ENCODE measurements at places on chromosomes 3 and 15.

DNA sequence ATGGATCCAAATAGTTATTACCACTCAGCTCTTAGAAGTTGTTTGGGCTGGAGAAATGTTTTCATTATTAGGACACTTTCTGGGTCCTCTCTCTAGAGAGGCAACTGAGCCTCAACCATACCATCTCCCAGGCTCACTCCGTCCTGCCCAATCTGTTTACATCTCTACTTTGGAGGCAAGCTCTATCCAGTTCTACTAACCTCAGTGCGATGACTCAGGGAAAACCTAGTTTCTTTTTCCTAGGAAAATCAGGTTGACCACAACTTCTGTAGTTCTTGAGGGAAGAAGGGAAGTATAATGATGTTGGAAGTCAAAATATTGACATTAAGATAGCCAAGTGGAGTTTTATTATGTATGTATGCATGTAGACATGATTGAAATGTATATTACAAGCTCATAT lies 40.4 kb downstream of the LPP start:
- no peak for DNase-seq

DNA sequence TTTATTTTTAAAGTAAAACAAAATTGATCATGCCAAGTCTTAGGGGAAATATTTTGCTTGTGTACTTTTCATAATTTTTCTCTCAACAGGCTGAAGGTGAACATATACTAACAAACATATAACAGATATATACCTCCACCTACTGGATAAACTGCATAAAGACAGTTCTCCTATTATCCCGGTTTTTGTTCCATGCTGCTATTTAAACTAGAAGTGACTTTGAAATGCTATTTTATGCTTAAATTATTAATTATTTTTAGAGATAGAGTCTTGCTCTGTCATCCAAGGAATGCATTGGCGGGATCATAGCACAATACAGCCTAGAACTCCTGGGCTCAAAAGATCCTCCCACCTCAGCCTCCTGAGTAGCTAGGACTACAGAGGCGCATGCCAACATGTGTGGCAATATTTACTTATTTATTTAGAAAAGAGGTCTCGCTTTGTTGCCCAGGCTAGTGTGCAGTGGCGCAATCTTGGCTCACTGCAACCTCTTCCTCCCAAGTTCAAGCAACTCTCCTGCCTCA lies 49.8 kb downstream of the ST3GAL6 start:
- no peak for DNase-seq

DNA sequence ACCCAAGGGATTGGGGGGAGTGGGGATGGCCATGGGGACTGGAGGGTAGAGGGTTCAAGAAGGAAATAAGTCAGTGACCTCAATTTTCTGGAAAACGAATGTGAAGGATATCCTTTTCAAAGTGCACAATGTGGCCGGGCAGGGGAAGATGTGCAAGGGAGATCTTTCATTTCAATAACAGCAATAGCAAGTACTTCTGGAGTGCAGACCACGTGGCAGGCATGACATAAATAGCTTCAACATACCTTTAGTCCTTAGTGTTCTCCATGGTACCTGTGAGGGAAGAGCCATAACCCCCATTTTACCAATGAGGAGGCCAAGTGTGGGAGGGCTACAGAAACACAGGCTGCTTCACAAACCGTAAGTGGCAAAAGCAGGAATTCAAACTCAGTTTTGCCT lies 138.7 kb downstream of the FOXP1 start:
- DNase-seq = no peak

DNA sequence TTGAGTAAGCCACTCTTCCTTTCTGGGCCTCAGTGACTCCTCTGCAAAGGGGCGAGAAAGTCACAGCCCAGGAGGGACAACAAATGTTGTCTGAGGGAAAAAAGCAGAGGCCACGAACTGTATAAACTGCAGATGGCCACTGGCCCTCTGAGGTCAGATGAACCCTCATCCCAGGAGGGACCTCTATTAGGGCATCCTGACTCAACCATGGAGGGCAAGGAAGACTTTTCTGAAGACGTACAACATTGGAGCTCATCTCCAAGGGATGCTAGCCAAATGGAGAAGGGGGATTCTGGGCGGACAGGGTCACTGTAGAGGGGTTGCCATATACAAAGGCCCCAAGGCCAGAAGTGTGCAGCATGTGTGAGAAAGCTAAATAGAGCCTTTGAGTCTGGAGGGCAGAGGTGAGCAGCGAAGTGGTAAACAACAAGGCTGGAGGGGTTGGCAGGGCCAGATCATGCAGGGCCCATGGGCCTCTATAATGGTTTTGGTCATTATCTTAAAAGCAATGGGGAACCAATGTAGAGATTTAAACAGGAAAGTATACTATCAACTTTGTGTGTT lies 16.7 kb downstream of the GRAMD2A start:
- DNase-seq = no peak

DNA sequence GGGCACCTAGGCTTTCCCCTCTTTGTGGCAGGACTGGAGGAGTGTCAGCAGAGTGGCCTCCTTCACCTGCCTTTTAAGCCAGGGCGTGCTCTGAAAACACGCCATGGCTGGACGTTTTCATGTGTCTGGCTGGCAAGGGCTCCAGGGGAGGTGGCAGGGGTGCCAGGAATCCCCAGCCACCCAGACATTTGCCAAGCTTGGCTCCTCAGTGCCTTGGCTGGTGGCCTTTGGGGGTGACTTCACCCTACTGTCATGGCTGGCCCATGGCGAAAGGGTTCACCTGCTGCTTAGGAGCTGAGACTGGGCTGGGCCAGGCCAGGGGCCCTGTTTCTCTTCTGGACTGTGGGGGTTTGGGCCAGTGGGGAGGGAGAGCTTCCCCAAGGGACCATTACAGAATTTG lies 17.6 kb downstream of the KLF13 start:
- no peak for DNase-seq

DNA sequence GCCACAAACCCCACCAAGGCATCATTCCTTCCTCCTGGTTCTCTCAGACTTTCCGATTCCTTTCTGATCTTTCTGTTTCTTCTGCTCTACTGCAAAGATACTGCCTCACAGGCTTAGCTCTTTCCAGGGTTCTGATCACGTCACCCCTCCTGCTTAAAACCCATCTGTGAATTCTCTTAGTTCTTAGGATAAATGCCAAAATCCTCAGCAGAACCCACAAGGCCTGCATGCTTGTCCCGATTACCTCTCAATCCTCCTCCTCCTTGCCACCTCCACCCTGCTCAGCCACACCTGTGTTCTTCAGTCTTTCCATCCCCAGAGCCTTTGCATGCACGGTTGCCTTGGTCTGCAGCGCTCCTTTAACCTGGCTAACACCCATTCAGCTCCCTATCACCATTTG lies 84.0 kb downstream of the SRGAP3 start:
- DNase-seq = no peak

DNA sequence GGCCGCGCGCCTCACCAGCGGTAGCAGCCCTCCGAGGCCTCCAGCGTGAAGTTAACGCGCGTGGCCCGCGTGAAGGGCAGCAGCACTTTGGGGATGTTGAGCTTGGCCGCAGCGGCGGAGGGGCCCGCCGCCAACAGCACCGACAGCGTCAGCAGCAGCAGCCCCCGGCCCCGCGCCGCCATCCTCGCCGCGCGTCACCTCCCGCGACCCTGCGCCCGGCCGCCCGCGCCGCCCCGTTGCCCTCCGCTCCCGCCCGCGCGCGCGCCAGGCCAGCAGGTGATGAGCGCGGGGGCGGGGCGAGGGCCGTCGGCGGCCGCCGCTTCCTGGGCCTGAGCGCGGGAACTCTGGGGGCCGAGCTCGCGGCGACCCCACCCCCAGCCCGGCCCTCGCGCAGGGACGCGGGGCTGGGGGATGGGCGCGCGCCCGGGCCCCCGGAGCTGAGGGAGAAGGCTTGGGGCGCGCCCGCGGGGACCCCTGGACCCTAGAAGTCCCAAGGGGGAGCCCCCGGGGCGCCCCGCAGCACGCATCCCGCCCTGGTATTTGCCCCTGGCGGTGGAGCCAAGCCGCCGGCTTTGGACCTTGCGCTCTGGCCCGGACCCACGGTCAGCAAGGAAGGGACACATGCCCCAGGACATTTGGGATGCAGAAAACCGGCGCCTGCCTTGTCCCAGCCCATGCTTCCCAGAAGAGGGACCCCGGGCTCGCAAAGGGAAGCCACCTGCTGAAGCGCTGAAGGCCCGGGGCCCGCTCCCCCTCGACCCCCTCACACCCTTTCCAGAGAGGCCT lies at the start of gene NUP210:
Gene NUP210 (minus strand): TSS at position 278 of the 786 bp plus-strand sequence. CDS start 96 bp downstream, at position 182.
- peak; percentile 72 for DNase-seq

- DNase-seq = no peak
Measured at GRCh38 chr15:60315878-60316277, 81.9 kb downstream of the ANXA2 start.

- DNase-seq = no peak
Measured at GRCh38 chr3:42052484-42053351, 38.4 kb upstream of the TRAK1 start.

- no peak for DNase-seq
Measured at GRCh38 chr3:87370007-87370406, 93.6 kb upstream of the POU1F1 start.

DNA sequence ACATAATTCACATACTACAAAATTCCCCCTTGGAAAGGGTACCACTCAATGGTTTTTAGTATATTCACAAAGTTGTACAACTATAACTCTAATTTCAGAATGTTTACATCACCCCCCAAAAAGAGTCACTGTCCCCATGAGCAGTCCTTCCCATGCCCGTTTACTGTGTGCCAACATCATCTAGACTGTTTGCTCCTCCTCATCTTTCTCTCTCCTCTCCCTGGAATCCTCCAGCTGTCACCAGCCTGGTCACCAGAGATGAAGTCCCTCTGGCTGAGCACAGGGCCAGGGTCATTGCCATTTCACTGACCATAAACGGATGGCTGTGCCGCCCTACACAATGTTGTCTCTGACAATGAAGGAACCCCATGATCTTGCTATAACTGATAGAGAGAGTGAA lies 45.2 kb downstream of the C2CD4B start:
- DNase-seq = no peak

DNA sequence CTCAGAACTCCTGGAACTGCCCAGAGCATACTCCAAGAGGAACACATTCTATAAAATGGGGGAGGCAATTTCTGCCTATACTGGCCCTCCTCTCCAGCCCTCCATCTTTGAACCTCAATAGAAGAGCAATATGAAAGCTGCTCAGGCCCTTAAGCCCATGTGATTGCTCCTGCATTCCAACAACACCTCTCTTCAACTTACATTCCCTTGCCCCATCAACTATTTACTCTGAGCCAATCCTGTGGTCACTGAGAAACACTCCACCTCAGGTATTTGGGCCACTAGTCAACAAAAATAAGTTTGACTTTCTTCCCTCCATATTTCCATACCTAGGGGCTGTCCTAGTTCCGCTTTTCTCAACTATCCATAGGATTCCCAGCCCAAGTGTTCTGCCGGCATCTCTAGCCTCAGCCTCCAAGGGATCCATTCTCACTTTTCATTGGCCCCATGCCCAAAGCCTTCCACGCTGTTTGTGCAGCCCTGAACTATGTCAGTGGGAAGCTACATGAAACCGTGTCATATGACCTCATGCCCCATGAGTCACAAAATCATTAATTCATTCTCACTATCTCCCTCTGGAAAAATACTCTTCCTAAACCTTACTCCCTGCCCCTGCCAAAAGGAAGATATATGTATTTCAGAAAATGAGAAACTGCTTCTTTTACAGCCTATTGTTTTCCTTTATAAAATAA lies 61.6 kb downstream of the GJD2 start:
- no peak for DNase-seq

- no peak for DNase-seq
Measured at GRCh38 chr3:82773207-82773606, 1011.8 kb upstream of the GBE1 start.

GRCh38 chr3:196989721-196990262 lies 21.2 kb upstream of the PIGZ start:
- no peak for DNase-seq

GRCh38 chr15:40162552-40162951 lies 1.7 kb downstream of the BUB1B start:
- no peak for DNase-seq

DNA sequence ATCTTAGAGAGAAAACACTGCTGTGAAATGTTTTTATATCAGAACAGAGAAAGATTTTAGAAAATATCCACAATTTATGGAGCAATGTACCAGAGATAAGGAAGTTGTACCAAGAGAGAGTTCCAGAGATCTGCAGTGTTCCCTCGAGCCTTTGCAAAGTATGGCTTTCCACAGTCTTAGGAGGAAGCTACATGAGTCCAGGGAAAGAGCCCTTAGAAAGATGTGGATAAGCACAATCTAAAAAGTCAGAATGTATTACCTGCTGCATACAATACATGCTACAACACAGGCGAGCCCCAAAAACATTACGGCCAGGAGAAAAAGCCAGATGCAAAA lies 56.4 kb downstream of the ZNF860 start:
- no peak for DNase-seq

DNA sequence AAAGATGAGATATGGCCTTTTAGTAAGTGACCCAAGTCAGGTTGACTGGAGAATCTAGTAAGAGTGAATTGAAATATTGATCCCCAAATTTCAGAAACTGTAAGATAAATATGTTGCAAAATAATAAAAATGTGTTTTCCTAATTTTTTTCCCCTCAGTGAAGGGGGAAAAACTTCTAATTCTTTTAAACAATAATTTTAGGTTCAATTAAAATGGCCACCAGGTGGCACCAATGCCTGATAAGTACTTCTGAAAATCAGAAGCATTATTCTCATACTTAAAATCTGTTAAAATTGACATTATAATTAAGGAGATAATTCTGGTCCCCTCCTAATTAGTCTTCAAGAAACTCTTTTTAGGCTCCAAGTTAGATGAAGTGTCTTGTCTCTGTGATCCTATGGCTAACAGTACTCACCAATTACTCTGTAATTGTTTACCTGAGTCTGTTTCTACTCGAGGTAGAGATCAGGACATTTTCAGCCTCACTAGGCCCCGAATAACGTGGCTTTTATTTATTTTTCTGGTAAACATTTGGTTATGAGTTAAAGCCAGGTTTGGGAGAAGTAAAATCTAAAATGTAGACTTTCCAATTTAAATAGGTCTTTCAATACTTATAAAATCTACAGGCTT lies 52.6 kb downstream of the NMD3 start:
- no peak for DNase-seq

- no peak for DNase-seq
Measured at GRCh38 chr3:67090474-67090873, 92.4 kb downstream of the KBTBD8 start.

- no peak for DNase-seq
Measured at GRCh38 chr3:49611291-49611690, 57.0 kb downstream of the BSN start.

GRCh38 chr3:113783463-113783862 lies 36.6 kb downstream of the ATP6V1A start:
- DNase-seq = no peak

GRCh38 chr3:150069154-150069527 lies 98.4 kb upstream of the PFN2 start:
- no peak for DNase-seq

Measured in activated CD4-positive, alpha-beta memory T cell treated with anti-CD3 and anti-CD28 coated beads, Interleukin-2, amount 10 ng/mL, durations not matched to agents 7 days and 5 days (primary cell).